ENCODE measurements at places on chromosomes 3 and 15. TPM values are rescaled to one million over a fixed set of nuclear protein-coding genes. Genes with fewer than 3 reads are reported as not detected.

LMAN1L gene
- not detected for total RNA-seq

ALPK3 gene
- 16.1 TPM for total RNA-seq

LAMB2 gene
- total RNA-seq = 628 TPM

CKMT1B gene
- 0.13 TPM for total RNA-seq

SH2D7 gene
- not detected for total RNA-seq

CTDSPL gene
- total RNA-seq = 59.6 TPM

ECE2 gene
- total RNA-seq = 0.45 TPM

ARPP21 gene
- total RNA-seq = 0.13 TPM

IFT57 gene
- 82.4 TPM for total RNA-seq

C2CD4B gene
- 2.5 TPM for total RNA-seq

XRN1 gene
- 40.7 TPM for total RNA-seq

ITGA11 gene
- total RNA-seq = 3.6 TPM

KLHL24 gene
- 87.5 TPM for total RNA-seq

RAD51 gene
- 0.71 TPM for total RNA-seq

IDH2 gene
- 119 TPM for total RNA-seq

GRCh38 chr15:74207652-74208440 lies 5.3 kb upstream of the STRA6 start:
- no peaks in the 10 kb centered on the region for H3K36me3 ChIP-seq
- peaks cover 4% of the 10 kb centered on the region for H3K4me1 ChIP-seq
- no peak overlapping the region for H3K4me3 ChIP-seq
- no peak overlapping the region for H3K27ac ChIP-seq

- no peaks in the 10 kb centered on the region for H3K4me1 ChIP-seq
- no peak overlapping the region for H3K27ac ChIP-seq
- no peaks in the 10 kb centered on the region for H3K36me3 ChIP-seq
- no peak overlapping the region for H3K4me3 ChIP-seq
- peak; percentile 57 for DNase-seq
Measured at GRCh38 chr3:7740458-7740857, 761.2 kb upstream of the LMCD1 start.

GRCh38 chr3:188348435-188349244 lies 194.7 kb downstream of the LPP start:
- DNase-seq = no peak
- peaks cover 82% of the 10 kb centered on the region for H3K4me1 ChIP-seq
- H3K27me3 ChIP-seq = no peaks in the 10 kb centered on the region
- peak overlapping the region; percentile 70 for H3K27ac ChIP-seq

GRCh38 chr15:89813381-89814111 lies 1.1 kb downstream of the ANPEP start:
- DNase-seq = no peak
- no peak overlapping the region for H3K27ac ChIP-seq
- peaks cover 19% of the 10 kb centered on the region for H3K27me3 ChIP-seq
- H3K36me3 ChIP-seq = no peaks in the 10 kb centered on the region

- H3K4me3 ChIP-seq = no peak overlapping the region
- no peak for DNase-seq
- no peaks in the 10 kb centered on the region for H3K4me1 ChIP-seq
- no peak overlapping the region for H3K27ac ChIP-seq
Measured at GRCh38 chr3:10722911-10723310, 93.1 kb upstream of the SLC6A11 start.

DNA sequence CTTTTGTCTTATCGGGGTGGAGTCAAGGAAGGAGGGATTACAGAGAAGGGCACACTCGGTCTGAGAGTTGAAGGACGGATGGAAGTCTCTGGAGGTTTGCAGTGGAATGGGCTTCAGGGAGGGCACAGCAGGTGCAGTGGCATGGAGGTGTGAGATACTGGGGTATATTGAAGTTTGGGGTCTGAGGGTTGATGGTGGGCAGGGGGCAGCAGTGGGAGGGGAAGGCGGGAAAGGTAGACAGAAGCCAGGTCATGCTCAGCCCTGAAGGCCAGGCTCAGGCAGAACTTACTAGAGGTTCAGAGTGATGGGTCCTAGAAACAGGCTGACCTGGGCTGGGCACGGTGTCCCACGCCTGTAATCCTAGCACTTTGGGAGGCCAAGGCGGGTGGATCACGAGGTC lies 52.7 kb downstream of the HRH1 start:
- no peak overlapping the region for H3K4me3 ChIP-seq
- H3K27ac ChIP-seq = no peak overlapping the region
- H3K36me3 ChIP-seq = no peaks in the 10 kb centered on the region
- H3K4me1 ChIP-seq = peaks cover 33% of the 10 kb centered on the region
- no peaks in the 10 kb centered on the region for H3K27me3 ChIP-seq

- no peak overlapping the region for H3K27ac ChIP-seq
- H3K36me3 ChIP-seq = no peaks in the 10 kb centered on the region
- H3K27me3 ChIP-seq = no peaks in the 10 kb centered on the region
- no peak for DNase-seq
- no peak overlapping the region for H3K4me3 ChIP-seq
Measured at GRCh38 chr3:190883141-190883540, 20.6 kb upstream of the GMNC start.

- H3K27me3 ChIP-seq = no peaks in the 10 kb centered on the region
- no peak for DNase-seq
- H3K4me1 ChIP-seq = no peaks in the 10 kb centered on the region
- H3K36me3 ChIP-seq = no peaks in the 10 kb centered on the region
- H3K27ac ChIP-seq = no peak overlapping the region
Measured at GRCh38 chr3:31442755-31443154, 90.0 kb upstream of the STT3B start.

GRCh38 chr3:100358413-100358812 lies 23.9 kb downstream of the NIT2 start:
- H3K4me1 ChIP-seq = no peaks in the 10 kb centered on the region
- H3K36me3 ChIP-seq = peaks cover 32% of the 10 kb centered on the region
- H3K27me3 ChIP-seq = no peaks in the 10 kb centered on the region
- no peak for DNase-seq

DNA sequence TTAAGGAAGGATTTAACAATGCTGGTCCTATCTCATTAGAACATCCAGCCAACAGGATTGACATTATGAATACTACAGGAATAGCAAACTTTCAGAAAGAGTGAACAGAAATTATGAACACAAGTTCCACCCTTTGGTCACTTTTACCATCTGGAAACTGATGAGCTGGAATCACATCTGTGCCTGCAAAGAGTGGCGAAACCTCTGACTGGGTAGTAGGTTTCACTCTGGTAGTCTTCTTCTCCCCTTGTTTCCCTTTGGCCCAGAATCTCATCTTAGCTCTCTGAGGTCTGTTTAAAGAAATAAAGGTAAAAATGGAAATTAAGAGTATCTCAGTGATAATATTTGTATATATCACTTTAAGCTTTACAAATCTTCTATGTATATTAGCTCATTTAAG lies 73.1 kb downstream of the NR2E3 start:
- no peak overlapping the region for H3K27ac ChIP-seq
- no peaks in the 10 kb centered on the region for H3K4me1 ChIP-seq
- no peak for DNase-seq
- H3K36me3 ChIP-seq = peaks cover 51% of the 10 kb centered on the region

GRCh38 chr3:76514836-76515235 lies 525.1 kb upstream of the ROBO2 start:
- no peak overlapping the region for H3K27ac ChIP-seq
- H3K4me1 ChIP-seq = no peaks in the 10 kb centered on the region
- no peak overlapping the region for H3K4me3 ChIP-seq
- no peak for DNase-seq
- H3K27me3 ChIP-seq = no peaks in the 10 kb centered on the region

DNA sequence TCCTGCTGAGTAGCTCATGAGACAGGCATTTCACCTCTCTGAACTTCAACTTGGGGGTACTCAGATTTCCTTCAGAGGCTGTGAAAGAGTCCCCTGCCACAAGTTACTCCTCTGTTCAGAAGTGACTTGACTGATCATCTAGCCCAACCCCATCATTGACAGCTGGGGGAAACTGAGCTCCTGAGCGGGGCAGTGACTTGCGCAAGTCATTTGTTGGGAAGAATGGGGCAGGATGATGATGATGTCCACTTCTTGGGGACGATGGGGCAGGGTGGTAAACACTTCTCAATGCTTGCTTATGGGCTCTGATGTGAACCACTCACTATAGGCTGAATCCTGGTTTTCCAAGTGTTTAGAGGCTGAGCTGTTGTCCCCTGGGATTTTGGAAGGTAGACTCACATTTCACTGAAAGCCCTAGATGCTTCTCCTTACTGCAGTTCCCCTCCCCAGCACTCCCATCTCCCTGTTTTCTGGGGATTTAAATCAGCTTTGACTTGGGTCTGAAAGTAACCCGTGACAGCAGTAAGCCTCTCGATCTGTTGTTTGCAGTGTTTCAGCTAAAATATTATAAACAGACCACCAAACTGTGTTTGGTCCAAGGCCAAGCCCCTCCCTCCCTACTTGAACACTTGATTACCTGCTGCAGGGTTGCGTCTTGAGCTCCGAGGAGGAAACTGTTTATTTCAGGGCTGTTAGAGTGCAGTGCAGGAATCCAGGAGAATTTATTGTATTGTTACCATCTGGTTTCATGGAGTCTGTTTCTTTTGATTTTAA lies 25.1 kb downstream of the SMAD3 start:
- peak overlapping the region; percentile 58 for H3K27ac ChIP-seq
- H3K36me3 ChIP-seq = no peaks in the 10 kb centered on the region

DNA sequence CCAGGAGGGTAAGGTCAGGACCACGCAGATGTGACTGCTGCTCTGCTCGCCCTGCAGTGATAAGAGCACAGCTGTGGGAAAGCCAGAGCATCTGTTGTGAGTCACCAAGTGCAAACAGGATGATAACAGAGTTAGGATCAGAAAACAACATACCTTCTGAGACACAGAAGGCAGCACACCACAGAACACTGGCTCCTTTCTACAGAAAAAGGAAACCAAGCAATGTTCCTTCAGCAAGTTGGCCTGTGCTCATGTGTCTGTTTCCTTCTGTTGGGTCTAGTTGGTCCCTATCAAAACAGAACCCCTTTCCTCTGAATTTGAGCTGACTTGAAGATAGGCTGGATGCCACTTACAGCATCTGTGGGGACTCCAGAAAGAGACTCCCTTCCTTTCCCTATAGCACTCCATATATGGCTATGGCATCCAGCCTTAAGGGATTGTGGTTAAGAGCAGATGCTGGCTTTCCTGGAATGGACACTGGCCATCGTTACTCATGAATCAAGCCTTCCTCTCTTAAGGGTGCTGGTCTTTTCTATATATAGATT lies 440.7 kb upstream of the THBS1 start:
- peaks cover 6% of the 10 kb centered on the region for H3K4me1 ChIP-seq
- no peak overlapping the region for H3K27ac ChIP-seq
- no peaks in the 10 kb centered on the region for H3K27me3 ChIP-seq
- no peak overlapping the region for H3K4me3 ChIP-seq

DNA sequence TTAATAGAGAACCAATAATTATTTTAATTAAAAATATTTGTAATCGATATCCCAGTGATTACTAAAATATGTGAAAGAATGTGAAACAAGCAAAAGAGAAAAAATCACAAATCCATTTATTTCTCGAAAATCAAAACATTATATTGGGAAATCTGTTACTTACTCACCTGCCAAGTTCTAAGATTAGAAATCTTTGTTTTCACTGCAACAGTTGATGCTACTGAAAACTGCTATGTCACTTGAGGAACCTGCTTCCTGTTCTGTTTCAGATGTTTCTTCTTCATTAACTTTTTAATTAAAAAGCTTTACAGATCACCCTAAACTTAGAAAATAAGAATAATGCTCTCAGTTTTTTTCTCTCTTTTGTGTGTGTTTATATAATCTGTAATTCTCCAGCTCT lies 13.7 kb upstream of the DPH6 start:
- no peaks in the 10 kb centered on the region for H3K36me3 ChIP-seq
- no peaks in the 10 kb centered on the region for H3K27me3 ChIP-seq
- no peak overlapping the region for H3K4me3 ChIP-seq

GRCh38 chr15:51162865-51163762 lies 68.4 kb upstream of the TNFAIP8L3 start:
- H3K27ac ChIP-seq = no peak overlapping the region
- no peaks in the 10 kb centered on the region for H3K27me3 ChIP-seq
- DNase-seq = peak; percentile 92
- H3K4me1 ChIP-seq = peaks cover 4% of the 10 kb centered on the region
- peak overlapping the region; percentile 23 for H3K4me3 ChIP-seq
- no peaks in the 10 kb centered on the region for H3K36me3 ChIP-seq

DNA sequence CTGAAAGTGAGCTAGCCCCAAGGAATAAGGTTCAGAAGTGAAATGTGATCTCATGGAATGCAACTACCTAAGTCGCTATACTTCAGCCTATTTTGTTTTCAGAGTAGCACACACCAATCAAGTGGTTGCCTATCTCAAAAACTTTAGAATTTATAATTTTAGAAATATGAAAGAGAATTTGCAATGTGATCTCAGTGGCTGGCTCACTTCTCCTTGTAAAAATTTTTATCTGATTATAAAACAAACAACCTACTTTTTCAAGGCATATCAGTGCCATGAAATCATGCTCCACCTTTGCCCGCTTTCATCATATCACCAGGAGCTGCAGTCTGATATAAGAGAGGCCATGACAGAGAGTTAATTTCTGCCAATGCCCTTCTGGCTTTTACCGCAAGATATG lies 47.3 kb downstream of the CLDN11 start:
- H3K4me1 ChIP-seq = no peaks in the 10 kb centered on the region
- no peaks in the 10 kb centered on the region for H3K27me3 ChIP-seq
- DNase-seq = no peak
- H3K4me3 ChIP-seq = no peak overlapping the region
- H3K27ac ChIP-seq = no peak overlapping the region
- no peaks in the 10 kb centered on the region for H3K36me3 ChIP-seq

- H3K27ac ChIP-seq = no peak overlapping the region
- no peak overlapping the region for H3K4me3 ChIP-seq
- no peaks in the 10 kb centered on the region for H3K27me3 ChIP-seq
- H3K4me1 ChIP-seq = peaks cover 10% of the 10 kb centered on the region
- no peak for DNase-seq
Measured at GRCh38 chr3:49910409-49911123, 6.9 kb upstream of the MST1R start.

DNA sequence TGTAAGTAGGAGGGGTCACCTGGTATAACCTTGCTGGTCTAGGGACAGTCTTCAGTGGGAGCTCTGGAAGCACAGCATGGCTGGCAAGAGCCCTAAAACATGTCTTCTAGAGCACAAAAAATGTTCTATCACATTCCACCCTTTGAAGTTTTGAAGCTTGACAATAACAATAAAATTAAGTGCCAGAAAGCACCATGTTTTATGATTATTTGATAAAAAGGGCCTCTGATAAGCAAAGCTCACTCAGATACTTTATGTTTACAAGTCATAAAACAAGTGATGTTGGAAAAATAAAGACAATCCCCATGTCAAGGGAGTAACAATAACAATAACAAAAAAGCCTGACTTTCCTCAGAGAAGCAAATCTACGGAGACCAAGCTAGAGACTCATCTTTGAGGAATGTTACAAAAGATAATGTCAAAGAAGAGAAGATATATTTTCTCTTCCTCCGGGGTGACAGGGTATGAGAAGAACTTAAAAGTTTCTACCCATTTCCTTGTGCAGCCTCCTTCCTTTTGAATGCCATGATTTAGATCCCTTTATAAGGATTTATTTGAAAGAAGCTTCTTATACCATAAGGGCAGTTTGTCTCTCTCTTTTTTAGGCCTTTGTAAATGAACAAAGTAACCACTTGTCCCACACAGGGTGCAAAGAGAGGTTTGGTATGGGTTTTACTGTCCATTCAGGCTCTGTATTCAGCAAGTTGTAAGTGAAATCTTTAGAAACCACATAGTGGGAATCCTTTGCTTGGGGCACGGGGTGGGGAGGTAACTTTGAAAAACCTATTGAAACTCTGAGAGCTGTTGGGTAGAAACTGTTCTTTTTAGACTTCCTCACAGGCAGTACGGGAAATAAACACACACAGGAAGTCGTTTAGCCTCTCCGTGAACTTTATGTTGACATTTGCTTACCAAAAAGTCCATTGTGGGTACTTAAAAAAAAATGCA lies 109.6 kb upstream of the RBMS3 start:
- peak overlapping the region; percentile 21 for H3K27ac ChIP-seq
- peaks cover 7% of the 10 kb centered on the region for H3K4me1 ChIP-seq
- H3K4me3 ChIP-seq = no peak overlapping the region
- no peaks in the 10 kb centered on the region for H3K36me3 ChIP-seq
- no peaks in the 10 kb centered on the region for H3K27me3 ChIP-seq
- no peak for DNase-seq

Data from esophagus muscularis mucosa (tissue), 4 donors.